CD4-positive, alpha-beta T cell treated with Interleukin-2 at 100 ng/mL for 4 hours (primary cell): ENCODE measurements at places on chromosomes 11 and 22.

DNA sequence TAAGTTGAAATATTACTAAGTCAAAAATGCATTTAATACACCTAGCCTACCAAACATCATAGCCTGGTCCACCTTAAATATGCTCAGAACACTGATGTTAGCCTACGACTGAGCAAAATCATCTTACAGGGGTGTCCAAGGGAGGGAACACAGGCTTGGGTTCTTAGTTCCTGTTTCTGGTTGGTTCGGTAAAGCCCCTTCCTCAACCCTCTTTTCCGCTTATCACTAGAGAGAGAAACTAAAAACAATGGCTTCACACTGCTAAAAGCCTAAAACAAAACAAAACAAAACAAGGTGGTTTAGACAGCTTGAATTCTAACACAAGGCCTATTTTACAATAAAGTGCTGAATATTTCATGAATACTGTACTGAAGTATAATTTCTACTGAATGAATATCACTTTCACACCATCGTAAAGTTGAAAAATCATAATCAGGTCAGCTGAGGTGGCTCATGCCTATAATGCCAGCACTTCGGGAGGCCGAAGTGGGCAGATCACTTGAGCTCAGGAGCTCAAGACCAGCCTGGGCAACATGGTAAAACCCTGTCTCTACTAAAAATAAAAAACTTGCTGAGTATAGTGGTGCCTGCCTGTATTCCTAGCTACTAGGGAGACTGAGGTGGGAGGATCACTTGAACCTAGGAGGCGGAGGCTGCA, 118.0 kb downstream of the SIK3 start:
- no peak for DNase-seq

- no peak for DNase-seq
Measured at GRCh38 chr11:5992604-5993251, 5.9 kb upstream of the OR52L1 start.

GRCh38 chr11:70717936-70718595, 319.7 kb downstream of the CTTN start:
- no peak for DNase-seq

DNA sequence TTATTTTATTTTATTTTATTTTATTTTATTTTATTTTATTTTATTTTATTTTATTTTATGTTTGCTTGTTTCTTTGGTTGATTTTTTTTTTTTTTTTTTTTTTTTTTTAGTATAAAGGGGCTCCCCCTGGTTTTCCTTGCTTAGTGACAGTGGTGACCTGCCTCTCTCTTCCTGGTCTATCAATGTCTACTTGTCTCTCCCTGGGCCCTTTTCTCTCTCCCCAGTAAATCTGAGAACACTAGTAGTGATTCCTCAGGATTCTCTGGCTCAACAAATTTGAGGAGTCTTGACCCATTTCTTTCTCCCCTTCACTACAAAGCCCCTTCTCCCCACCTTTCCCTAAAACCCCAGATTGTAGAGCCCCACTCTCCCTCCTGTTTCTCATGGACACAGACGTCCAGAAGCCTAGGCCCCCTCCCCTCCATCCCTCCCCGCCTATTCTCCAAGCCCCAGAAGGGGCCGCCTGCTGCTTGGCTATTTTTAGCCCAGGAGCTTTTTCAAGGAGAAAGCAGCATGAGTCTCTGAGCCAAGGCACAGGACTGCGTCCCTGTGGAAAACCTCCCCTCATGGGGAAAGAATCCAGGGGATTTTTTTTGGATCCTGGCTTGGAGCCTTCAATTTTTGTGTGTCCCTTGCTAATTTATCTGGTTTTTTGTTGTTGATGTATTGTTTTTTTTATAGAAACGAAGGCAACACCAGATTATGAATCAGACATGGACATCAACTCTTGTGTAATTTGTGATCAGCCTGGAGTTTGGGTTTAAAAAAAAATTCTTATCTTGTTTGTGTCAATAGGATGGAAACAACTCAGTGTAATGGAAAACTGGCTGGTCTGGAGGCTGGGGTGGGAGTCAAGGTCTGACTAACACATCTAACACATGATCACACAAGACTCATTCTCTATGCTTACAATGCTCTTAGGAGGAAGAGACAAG, 17.5 kb upstream of the ACCSL start:
- DNase-seq: no peak

DNA sequence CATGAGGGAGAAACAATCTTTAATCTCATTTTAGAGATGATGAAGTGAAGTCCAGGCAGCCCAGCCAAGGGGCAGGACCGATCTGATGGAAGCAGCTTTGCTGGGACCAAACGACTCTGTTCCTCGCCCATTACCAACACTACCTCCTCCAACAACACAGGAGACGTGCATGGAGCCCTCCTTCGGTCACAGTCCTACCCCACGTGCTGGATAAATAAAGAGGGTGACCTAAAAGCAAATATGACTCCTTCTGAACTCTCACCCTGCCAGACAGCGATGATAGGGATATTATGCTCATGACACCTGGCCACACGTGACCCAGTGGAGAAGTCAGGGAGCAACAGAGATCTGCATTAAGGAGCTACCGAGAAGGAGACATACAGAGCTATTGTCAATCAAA, 26.0 kb downstream of the SCGB1A1 start:
- no peak for DNase-seq

DNA sequence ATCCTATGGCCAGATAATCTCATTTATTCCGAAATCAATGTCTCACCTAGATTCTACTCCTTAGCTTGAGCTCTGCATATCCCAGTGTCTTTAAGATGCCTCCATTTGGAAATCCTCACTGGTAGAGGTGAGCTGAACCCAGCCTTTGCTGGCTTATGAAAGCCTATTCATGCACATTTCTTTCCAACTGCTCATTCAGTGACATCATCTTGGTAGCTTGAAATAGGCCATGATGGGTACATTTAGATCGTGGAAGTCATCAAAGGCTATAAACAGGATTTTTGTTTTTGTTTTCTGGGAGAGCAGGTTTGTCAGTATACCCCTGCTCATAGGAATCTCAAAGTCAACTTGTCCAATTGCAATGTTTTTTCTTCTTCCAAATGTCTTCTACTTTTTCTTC, 6.0 kb downstream of the NXPE1 start:
- no peak for DNase-seq

DNA sequence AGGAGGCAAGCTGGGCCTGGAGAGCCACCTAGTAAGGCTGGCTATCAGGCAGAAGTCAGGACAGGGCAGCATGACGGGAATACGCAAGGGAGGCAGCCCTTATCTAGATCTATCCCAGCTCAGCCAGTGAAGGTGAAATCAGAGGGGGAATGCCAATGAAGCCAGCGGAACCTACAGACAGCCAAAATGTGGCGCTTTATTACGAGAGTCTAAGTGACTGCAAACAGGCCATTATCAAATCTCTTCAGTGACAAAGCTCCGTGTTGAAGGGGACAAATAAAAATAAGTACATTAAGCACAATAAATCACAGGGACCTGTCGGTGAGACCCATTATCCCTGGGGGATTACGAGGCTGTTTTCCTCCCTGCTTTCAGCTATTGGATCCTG, 22.8 kb downstream of the LARGE1 start:
- no peak for DNase-seq

DNA sequence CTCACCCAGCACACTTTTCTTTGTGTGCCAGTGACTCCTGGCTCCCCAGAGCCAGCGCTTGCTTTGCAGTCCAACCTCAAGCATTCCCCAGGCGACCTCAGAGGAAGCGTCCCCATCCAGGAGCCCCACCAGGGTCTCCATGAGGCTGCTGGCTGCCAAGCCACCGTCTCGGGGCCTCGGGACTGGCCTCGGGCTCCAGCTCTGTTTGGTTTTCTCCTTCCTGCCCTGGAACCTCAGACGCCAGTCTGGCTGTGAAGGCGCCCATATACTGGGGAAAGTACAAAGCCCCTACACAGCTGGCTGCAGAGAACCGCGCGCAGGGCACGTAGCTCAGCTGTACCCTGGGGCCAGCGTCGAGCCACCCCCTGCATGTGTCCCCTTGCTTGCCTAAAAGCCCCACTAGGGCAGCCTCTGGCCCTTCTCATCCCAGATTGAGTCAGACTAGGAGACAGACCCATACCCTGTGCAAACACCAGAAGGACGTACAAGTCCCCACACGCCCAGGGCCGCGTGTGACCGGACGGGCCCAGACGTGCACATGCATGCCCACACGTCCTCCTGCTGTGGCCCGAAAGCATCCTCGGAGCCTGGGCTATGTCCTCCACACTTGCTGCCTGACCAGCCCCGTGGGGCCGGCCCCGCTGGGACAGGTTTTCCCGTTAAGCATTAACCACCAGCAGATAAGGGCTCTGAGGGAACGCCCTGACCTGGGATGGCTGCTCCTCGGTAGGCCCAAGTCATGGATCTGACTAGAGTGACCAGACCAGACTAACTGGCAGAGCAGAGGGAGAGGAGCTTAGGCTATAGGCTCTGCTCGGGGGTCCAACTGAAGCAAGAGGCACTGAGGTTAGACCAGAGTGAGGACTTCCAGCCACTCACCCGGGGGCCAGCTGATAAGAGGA, 4.2 kb upstream of the SYT8 start:
- DNase-seq: no peak

- DNase-seq: no peak
Measured at GRCh38 chr11:92857407-92857806, 112.0 kb upstream of the MTNR1B start.

GRCh38 chr11:82796998-82797961, 63.6 kb upstream of the FAM181B start:
- no peak for DNase-seq

GRCh38 chr11:103893371-103893770, 143.1 kb upstream of the DDI1 start:
- no peak for DNase-seq

- no peak for DNase-seq
Measured at GRCh38 chr22:27797520-27798391, 3.8 kb downstream of the MN1 start.

DNA sequence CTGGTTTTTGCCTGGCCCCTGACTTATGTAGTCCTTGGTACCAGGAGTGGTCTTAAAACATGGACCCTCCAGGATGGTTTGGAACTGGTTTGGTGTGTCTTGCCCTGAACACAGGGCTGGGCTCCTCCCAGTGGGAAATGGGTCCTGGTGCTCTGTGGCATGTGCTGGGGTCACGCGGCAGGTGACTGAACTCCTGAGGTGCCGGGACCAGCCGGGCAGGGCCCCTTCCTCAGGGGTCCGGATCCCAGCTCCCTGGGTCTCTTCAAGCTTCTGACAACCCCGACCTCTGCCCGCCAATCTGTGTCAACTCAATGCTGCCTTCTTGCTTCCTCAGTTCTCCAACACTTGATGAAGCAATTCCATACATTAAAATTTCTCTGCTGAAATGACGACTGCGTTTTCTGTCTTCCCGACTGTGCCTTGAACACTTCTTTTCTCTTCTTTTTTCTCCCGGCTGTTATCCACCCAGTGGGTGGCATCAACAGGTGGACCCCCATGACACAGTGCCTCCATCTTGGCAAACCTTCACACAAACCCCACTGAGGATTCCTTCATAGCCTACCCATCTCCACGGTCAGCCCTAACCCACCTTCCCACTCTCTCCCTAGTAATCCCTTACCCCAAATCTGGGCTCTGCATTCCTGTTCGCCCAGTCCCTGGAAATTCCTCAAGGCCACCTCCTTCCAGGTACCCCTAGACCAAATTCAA, 4.4 kb downstream of the IFT27 start:
- no peak for DNase-seq

GRCh38 chr11:125494561-125494960, 1.5 kb downstream of the FEZ1 start:
- DNase-seq: no peak

DNA sequence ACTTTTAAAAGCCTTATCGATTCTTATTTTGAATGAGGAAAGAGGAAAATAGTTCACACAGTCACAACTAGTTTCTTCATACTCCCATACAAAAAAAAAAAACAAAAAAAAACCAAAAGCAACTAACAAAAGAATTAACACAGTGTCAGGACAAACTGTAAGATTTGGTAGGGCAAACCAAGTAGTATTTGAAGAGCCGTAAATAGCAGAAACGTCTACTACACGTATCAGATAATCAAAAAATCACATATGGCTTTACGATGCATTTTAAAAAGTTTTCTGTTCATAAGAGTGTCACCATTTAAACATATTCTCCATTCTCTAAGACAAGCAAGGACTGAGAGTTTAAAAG, 2.3 kb downstream of the PICALM start:
- DNase-seq: no peak

DNA sequence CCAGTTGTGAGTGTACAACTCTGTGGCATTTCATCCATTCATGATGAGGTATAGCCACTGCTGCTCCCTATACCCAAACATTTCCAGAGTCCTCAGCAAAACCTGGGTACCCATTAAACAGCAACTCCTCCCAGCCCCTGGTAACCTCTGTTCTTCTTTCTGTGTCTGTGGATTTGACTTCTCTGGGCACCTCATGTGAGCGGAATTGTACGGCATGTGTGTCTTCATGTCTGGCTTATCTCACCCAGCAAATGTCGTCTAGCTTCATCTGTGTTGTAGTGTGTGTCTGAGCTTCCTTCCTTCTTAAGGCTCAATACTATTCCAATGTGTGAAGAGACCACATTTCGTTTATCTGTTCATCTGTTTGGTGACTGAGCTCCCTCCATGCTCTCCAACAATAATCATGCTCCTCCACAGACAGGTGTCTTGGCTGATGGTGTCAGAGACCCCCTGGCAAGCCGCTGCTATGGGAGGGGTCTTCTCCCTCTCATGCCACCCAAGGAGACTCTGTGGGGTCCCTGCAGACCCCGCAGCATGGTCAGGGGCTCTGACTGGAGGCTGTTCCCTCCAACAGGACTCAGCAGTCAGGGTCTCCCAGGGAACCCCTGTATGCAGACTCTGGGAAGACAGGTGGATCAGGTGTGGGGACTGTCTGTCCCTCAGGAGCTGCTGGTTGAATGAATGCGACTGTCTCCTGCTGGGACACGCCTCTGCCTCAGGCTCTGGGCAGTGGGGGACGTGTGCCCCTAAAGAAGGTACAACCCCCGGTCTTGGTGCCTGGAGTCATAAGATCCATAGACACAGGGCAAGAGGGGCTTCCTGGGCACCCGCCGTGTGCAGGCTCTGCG, 52.7 kb downstream of the SMIM38 start:
- no peak for DNase-seq
